Epithelial cell of proximal tubule (primary cell): ENCODE measurements at places on chromosomes 11 and 22.

- no peak for DNase-seq
Measured at GRCh38 chr11:35427071-35427470, 7.7 kb upstream of the SLC1A2 start.

DNA sequence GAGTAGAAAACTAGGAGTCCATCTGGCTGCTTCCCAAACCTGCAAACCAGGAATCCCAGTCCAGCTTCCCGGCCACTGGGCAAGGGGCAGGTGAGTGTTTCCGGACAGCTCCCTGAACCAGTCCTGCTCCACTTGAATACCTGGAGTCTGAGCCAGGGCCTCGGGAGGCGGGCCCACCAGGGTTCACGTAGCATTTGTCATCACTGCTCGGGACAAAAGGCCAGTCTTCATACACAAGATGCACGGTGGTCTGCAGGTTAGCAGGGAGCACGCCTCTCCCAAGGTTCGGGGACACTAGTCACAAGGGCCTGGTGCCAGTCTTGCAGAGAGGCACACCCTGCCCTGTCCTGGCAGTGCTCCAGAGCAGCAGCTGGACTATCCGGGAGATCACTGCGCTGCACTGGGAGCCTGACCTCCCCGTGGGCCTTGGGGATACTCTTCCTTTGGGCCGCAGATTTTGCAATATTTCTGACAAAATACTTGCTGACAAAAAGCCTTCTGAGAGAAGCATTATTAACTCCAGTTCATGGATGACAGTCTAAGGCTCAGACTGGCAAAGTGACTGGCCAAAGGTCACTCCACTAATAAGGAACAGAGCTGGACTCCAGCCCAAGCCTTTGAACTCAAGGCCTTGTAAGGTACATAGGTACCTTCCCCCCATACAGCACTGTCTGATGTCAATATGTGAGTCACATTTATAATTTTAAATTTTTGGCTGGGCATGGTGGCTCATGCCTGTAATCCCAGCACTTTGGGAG is 25.1 kb downstream of the CD6 start:
- DNase-seq: no peak

GRCh38 chr11:120079750-120080610 is 57.9 kb downstream of the TRIM29 start:
- no peak for DNase-seq

DNA sequence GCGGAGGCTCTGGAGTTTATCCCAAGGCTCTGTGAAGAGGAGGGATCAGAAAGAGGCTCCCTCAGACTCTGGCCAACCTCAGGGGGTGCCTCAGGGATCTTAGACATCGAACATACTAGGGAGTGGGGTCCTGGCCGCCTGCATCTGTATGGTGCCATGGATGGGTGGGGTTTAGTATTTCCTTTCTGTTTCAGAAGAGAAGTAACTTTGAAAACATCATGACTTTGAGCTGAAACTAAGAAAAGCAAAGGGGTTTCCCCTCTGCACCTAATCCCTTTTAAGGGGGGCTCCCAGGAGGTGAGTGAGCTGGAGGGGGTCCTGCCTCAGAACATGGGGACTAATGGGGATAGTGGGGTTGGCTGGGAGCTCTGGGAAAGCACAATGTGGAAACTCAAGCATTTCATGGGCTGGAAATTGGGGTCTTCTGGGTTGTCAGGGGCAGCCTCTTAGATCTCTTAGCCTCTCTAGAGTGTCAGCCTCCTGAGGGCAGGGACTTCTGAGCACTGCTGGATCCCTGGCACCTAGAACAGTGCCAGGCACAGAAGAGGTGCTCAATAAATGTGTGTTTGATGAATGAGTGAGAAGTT is 11.8 kb upstream of the SSTR3 start:
- DNase-seq: no peak

DNA sequence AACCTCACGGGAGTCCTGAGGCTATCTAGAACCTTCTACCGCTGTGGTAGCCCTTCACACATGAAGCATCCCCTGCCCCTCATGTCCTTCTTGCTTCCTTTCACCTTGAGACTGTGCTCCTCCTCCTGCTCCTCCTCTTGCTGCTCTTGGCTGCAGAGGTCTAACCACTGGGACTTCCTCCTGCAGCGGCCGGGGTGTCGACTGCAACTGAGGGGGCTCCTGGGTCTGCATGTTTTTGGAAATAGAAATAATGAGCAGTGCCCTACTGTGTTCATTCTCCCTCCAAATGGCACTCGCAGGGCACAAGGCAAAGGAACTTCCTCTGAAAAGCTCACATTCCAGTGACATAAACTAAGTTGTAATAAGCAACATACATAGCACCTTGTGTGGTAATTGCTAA is 14.8 kb downstream of the PIWIL3 start:
- no peak for DNase-seq

DNA sequence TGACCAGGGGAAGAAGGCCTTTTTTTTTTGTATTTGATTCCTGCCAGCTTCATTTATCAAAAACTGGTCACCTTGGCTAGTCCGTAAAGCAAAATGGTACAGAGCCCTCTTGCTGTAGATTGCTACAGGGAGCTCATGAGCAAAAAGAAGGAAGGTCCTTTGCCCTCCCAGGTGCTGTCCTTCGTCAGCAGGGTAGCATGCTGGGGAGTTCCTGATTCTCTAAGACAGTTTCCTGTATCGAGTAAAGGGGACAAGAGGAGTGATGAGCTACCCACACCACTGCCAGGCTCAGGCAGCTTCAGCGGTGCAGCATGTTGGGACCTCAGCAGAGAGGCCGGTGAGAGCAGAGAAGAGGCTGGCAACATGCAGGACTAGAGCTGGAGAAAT is 67.8 kb upstream of the CSNK2A3 start:
- no peak for DNase-seq

DNA sequence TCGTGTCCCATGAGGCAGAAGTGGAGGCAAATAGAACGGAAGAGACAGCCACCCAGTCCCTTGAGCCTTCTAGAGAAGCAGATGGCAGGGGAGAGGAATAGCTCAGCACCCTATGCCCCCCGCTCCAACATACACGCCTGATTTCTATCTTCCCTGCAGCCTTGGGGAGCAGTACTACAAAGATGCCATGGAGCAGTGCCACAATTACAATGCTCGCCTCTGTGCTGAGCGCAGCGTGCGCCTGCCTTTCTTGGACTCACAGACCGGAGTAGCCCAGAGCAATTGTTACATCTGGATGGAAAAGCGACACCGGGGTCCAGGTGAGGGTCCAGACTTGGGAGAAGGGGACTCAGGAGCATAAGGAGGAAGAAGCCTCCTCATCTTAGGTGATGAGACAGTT is 6.6 kb downstream of the DPF2 start:
- no peak for DNase-seq

- no peak for DNase-seq
Measured at GRCh38 chr11:70705930-70706329, 307.6 kb downstream of the CTTN start.

DNA sequence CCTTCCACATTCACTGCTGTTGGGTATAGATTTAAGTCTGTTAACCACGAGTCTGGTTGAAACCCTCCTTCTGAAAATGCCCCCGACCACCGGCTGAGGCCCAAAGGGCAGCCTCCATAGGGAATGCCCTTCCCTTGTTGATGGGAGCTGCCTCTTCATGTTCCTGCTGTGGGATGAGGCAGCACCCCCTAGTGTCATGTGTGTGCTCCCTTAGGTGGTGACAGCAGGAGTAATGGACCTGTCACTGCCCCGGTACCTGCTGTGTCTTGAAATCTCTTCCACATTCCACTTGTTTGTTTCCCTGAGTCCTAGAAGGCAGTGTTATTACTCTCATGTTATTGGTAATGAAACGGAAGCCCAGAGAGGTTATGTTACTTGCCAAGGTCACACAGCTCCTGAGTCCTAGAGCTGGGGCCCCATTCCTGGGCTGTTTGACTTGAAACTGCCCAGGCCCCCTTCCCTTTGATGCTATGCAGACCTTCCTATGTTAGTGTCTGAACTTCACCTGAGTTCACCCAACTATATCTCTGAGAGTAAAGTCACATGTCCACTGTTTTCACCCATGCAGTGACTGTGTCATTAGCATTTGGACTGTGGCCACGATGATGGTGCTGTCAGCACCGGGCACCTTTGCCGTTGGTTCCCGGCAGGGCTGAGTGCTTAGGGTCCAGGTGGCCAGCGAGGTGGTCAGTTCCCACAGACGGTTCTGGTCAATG is 234.3 kb downstream of the TBC1D22A start:
- DNase-seq: no peak

DNA sequence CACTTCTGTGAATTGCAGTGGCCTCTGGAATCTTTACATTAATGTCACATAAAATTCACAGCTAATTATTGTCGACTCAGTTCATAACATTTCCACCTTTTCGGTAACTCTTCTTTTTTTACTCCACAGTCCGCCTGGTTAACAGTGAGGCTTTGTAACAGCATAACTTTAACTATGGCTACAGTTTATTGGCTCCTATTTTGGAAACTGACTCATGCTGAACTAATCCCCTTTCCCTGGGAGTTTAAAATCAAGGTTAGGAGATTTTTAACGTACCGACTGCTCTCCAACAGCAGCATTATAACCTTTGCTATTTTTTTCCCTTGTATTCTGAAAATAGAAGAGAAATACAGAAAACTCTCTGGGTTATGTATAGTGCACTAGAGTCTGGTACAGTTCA is 3.2 kb upstream of the POGLUT3 start:
- DNase-seq: no peak

DNA sequence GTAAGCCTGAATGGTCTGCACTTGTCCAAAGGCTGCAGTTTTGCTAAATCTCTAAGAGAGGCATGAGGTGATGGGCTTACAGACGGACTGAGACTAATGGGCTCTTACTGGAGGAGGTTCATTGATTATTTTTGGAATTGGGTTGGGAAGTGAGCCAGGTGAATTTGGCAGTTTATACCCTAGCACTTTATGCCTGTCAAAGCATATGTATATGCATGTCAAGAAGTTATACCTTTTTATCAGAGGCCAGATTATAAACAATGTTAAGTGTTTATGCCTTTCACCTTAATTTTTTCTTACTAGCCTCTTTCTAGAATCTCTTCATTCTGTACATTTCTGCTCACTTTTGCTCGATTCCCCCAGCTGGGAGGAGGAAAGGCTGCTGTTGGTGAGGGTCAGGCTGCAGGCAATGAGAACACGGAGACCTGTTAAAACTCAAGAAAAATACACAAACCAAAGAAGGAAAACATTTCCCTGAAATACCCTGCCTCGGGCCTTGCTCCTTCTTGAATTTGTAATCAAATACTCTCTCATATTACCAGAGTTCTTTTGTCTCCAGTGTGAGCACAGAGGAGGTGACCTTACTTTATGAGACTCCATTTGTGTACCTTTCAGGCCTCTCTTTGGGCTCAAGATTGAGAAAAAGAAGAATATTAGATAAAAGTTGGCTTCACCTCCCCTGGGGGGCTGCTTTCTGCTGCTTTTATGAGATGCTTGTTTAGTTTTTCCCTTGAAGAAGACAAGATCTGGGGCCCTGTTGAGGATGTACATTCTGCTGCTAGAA is 19.6 kb downstream of the NAT10 start:
- no peak for DNase-seq

DNA sequence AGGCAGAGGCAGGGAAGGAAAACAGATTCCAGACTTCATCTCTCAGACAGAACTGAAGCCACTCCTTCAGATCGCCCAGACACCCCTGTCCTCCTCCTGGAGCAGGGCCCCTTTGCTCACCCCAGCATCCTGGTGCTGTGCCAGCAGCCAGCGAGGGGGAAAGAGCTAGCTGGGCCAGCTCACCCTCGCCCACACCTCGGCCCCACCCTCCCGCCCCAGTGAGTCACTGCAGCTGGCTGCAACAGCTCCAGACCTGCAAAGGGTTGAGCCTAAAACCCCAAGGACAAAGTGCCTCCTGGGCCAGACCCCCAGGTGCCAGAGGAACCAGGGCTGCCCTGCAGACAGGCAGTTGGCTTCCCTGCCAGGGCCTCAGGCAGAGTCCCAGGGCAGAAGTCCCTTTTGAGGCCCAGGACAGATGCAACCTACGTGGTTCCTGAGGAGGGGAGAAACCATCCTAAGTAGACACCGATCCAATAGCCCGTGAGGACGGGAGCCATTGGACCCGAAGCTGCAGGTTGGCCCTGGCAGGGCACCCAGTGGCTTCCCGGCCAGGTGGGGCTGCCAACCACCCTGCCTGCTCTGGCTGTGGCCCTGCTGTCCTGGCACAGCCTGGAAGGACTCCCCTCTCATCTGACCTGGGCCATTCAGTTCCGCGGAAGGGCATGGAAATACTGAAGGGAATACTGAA is 7.2 kb downstream of the AHNAK start:
- DNase-seq: no peak

- DNase-seq: no peak
Measured at GRCh38 chr11:85776951-85777602, 33.9 kb downstream of the SYTL2 start.
